Muscle of leg (tissue), 16 donors: ENCODE measurements at places on chromosomes 11 and 22. TPM values are rescaled to one million over a fixed set of nuclear protein-coding genes. Genes with fewer than 3 reads are reported as not detected.
A peak's percentile ranks its signal among the peaks of the same experiment; 100 is the strongest.

DNA sequence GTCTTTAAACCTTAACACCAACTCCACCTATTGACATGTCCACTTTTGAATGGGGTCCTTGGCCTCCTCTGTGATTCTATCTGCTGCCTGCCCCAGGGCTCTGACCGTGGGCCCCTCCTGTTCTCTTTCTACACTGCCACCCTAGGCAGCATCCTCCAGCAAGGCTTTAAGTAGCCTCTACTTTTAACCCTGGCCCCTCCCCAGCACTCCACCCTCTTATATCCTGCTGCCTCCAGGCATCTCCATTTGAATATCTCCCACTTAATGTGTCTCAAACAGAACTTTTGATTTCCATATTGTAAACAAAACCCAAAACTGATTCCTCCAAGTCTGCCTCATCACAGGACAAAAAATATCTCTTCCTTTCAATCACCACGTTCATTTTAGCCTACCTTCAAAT is 90.5 kb upstream of the ARHGAP32 start:
- H3K4me3 ChIP-seq, result no peak overlapping the region
- peaks cover 2% of the 10 kb centered on the region for H3K27me3 ChIP-seq
- no peaks in the 10 kb centered on the region for H3K36me3 ChIP-seq
- peaks cover 12% of the 10 kb centered on the region for H3K4me1 ChIP-seq
- H3K27ac ChIP-seq, result no peak overlapping the region

DNA sequence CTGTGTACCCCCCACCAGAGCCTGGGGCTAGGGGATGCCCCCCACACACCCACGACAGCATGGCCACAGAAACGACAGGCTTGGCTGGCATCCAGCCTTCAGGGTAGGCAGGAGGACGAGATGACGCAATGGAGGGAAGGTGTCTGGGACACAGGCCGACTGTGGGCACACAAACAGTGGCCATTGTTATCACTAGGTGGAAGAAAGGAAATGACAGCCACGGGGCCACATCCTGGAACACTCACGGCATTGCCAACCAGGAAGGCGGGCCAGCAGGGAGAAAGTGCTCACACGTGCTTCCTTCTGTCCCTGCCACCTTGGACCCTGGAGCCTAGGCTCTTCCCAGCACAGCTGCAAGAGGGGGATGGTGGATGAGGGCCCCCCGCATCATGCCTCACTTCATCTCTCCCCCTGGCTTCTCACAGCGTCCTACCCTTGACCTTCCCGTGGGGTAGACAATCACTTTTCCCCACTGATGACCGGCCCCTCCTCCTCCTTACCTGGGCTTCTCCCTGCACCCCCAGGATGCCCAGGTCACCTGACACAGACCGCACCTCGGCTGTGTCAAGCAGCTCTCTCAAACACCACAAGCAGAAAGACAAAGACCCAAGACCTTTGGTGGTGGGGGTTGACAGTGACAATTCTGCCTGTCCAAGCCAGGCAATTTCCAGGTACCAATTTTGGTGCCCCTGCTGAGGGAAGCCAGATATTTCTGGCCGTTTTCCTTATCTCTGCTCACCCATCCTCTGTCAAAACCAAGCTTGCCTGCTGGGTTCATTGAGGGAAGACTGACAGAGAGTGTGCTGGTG is 8.6 kb downstream of the PLA2G6 start:
- H3K27me3 ChIP-seq, result no peaks in the 10 kb centered on the region
- H3K4me3 ChIP-seq, result no peak overlapping the region
- peak overlapping the region; percentile 84 for H3K27ac ChIP-seq
- peaks cover 4% of the 10 kb centered on the region for H3K36me3 ChIP-seq

The SLC22A25 gene
- total RNA-seq, result 0.04 TPM

DNA sequence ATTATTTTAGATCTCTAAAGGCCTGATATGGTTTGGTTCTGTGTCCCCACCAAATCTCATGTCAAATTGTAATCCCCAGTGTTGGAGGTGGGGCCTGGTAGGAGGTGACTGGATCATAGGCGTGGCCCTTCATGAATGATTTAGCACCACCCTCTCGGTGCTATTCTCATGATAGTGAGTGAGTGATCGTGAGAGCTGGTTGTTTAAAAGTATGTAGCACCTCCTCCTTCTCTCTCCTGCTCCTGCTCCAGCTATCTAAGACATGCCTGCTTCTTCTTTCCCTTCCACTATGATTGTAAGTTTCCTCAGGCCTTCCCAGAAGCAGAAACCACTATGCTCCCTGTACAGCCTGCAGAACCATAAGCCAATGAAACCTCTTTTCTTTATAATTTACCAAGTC is 114.1 kb downstream of the SERGEF start:
- peaks cover 6% of the 10 kb centered on the region for H3K4me1 ChIP-seq
- H3K27ac ChIP-seq, result no peak overlapping the region
- no peaks in the 10 kb centered on the region for H3K27me3 ChIP-seq
- DNase-seq, result no peak
- no peaks in the 10 kb centered on the region for H3K36me3 ChIP-seq

- H3K4me1 ChIP-seq, result peaks cover 54% of the 10 kb centered on the region
- no peaks in the 10 kb centered on the region for H3K36me3 ChIP-seq
- peaks cover 3% of the 10 kb centered on the region for H3K27me3 ChIP-seq
- DNase-seq, result peak; percentile 65
- peak within 1 kb of the TSS; percentile 68 for H3K4me3 ChIP-seq
- H3K27ac ChIP-seq, result peak within 1 kb of the TSS; percentile 91
These were observed at the start of gene LRP5 for GRCh38 chr11:68312117-68312779. LRP5 (plus strand) TSS chr11:68312591; CDS start chr11:68312715, 124 bp downstream.
